ENCODE measurements at places on chromosomes 7 and 10.

DNA sequence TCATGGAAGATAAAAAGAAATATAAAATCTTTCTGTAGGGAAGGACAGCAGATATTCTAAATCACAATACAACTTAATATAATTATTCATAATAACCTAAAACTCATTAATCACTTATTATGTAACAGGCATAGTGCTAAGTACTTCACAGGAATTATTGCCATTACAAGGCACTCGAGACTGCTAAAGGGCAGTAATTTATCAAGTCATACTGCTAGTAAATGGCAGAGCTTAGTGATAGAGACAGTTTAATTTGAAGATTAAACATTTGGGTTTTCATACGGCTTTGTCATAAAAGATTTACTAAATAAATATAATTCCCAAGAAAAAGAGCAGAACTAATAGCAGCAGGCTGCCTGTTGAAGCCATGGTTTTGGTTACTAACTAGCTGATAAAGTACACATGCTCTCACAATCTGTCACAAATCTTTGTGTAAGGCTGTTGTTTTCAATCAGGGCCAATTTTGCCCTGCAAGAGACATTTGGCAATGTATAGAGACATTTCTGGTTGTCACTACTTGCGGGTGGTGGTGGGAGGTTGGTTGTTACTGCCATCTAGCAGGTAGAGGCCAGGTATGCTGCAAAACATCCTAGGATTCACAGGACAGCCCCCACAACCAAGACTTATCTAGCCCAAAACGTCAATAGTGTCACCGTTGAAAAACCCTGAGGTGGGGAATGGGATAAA, 233.3 kb upstream of the CACNA2D1 start:
- H3K27me3 ChIP-seq = no peaks in the 10 kb centered on the region
- no peak for DNase-seq
- H3K4me1 ChIP-seq = peaks cover 28% of the 10 kb centered on the region
- H3K4me3 ChIP-seq = no peak overlapping the region
- peaks cover 4% of the 10 kb centered on the region for H3K36me3 ChIP-seq

- no peaks in the 10 kb centered on the region for H3K36me3 ChIP-seq
- no peak overlapping the region for H3K4me3 ChIP-seq
- H3K4me1 ChIP-seq = no peaks in the 10 kb centered on the region
- H3K27ac ChIP-seq = no peak overlapping the region
- no peak for DNase-seq
Observed at GRCh38 chr7:113606325-113606724, 312.5 kb downstream of the PPP1R3A start.

- no peak for DNase-seq
- H3K36me3 ChIP-seq = no peaks in the 10 kb centered on the region
- H3K27me3 ChIP-seq = peaks cover 72% of the 10 kb centered on the region
- H3K27ac ChIP-seq = no peak overlapping the region
Observed at GRCh38 chr7:155369766-155370165, 72.1 kb downstream of the INSIG1 start.

DNA sequence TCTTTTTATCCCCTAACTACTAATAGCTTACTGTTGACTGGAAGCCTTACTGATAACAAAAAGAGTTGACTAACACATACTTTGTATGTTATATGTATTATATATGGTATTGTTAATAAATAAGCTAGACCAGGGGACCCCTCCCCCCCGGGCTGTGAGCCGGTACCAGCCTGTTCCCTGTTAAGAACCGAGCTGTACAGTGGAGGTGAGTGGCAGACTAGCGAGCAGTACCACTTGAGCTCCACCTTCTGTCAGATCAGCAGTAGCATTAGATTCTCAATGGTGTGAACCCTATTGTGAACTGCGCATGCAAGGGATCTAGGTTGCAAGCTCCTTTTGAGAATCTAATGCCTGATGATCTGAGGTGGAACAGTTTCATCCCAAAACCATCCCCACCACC, 377.0 kb downstream of the IPMK start:
- H3K27ac ChIP-seq = no peak overlapping the region
- DNase-seq = no peak
- H3K36me3 ChIP-seq = no peaks in the 10 kb centered on the region
- no peaks in the 10 kb centered on the region for H3K4me1 ChIP-seq

GRCh38 chr7:114916261-114916892, 5.5 kb upstream of the MDFIC start:
- peaks cover 24% of the 10 kb centered on the region for H3K4me1 ChIP-seq
- DNase-seq = no peak
- peaks cover 1% of the 10 kb centered on the region for H3K36me3 ChIP-seq
- H3K4me3 ChIP-seq = no peak overlapping the region

GRCh38 chr7:2444476-2444875, 31.7 kb downstream of the GRIFIN start:
- no peaks in the 10 kb centered on the region for H3K27me3 ChIP-seq
- no peaks in the 10 kb centered on the region for H3K36me3 ChIP-seq
- H3K4me3 ChIP-seq = no peak overlapping the region
- no peak overlapping the region for H3K27ac ChIP-seq
- H3K4me1 ChIP-seq = no peaks in the 10 kb centered on the region

GRCh38 chr10:127418536-127419168, 130.5 kb upstream of the NPS start:
- H3K4me1 ChIP-seq = no peaks in the 10 kb centered on the region
- DNase-seq = no peak
- H3K27me3 ChIP-seq = no peaks in the 10 kb centered on the region
- no peak overlapping the region for H3K27ac ChIP-seq
- H3K4me3 ChIP-seq = no peak overlapping the region

GRCh38 chr10:52256832-52257691, 57.0 kb upstream of the DKK1 start:
- H3K27ac ChIP-seq = no peak overlapping the region
- no peaks in the 10 kb centered on the region for H3K36me3 ChIP-seq
- no peaks in the 10 kb centered on the region for H3K4me1 ChIP-seq
- H3K27me3 ChIP-seq = no peaks in the 10 kb centered on the region
- H3K4me3 ChIP-seq = no peak overlapping the region

DNA sequence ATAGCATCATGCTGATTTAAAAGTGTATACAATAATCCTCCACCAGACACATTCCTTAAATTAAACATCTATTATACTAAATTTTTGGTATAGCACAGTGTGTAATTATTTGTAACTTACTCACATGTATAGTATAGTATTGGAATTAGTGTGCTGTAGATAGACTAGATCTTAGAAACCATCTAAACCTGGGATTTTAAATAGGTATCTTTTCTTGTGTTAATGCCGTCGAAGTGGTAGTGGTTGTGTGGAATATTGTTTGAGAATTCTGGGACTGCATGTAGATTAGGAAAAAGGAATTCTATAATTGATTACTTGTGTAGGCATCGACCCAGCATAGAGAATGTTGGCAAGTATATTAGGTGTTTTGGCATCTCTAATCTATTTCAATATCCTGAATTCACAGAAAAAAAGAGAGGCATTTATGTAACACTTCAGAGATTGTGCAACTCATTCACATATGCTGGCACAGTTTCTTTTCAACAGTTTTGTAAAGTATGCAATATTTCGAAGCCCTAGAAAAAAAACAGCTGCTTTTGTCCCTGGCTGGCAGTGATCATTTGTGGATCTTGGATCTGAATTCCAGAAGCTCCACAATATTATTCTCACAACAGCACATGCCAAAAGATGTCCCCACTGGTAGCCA, 145.5 kb upstream of the AGR3 start:
- peaks cover 4% of the 10 kb centered on the region for H3K36me3 ChIP-seq
- no peak overlapping the region for H3K4me3 ChIP-seq
- peaks cover 42% of the 10 kb centered on the region for H3K4me1 ChIP-seq
- DNase-seq = no peak
- peaks cover 4% of the 10 kb centered on the region for H3K27me3 ChIP-seq

- no peak overlapping the region for H3K4me3 ChIP-seq
- H3K27ac ChIP-seq = no peak overlapping the region
- H3K4me1 ChIP-seq = peaks cover 4% of the 10 kb centered on the region
- H3K27me3 ChIP-seq = no peaks in the 10 kb centered on the region
Observed at GRCh38 chr10:77583527-77583926, 54.1 kb downstream of the KCNMA1 start.

DNA sequence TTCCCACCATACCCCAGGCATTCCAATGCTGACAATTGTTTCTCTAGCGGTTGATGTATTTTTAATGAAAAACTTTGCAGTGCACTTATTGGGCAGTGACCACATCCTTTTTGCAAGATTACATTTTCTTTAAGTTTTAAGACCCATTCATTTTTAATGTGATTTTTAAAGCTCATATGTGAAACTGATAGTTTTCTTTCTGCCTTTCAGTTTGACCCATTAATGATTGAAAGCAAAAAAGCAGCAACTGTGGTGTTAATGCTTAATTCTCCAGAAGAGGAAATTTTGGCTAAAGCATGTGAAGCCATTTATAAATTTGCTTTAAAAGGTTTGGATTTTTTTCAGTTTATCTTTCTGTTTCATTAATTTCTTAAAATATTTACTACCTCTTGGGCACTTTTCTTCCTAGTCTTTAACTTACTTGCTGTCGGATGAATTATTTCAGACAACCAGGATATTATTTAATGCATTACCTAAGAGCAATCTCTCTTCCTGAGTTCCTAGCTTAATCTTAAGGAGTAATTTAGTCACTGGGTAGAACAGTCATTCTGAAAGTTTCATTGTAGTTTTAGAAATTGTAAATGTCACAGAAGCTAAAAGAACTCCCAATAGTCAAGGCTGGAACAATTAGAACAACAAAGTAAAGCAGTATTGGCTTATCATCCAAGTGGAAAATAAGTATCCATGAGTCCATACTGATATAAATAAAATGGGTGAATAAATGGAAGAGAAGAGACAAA, 18.3 kb downstream of the ARMC3 start:
- no peak overlapping the region for H3K27ac ChIP-seq
- H3K36me3 ChIP-seq = no peaks in the 10 kb centered on the region
- no peak overlapping the region for H3K4me3 ChIP-seq

DNA sequence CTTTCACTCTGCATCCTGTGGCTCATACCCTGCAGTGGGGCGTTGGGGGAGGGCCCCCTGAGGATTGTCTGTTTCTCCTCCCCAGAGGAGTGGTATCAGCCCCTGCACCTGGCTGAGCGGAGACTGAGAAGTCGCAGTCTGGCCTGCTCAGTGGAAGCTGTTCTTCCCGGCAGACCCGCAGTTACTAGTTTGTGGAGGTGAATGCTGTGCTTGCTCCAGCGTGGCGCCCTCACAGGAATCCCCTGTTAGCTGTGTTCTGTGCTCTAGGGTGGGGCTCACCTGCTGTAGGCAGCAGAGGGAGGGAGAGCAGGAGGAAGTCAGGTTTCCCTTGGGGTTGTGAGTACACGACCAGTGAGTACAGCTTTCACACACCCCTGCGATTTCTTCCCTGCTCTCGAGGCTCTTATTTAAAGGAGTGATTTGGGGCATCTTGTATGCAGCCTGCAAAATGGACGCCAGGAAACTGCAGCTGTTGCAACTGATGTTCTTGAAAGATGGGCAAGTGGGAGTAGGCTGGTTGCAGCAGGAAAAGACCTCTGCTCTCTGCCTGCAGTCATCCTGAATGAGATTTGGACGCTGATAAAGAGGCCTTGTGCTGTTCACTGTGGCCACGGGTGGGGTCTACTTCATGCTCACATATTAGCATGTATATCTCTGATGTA, 66.4 kb downstream of the HK1 start:
- peak; percentile 56 for DNase-seq
- H3K4me3 ChIP-seq = peak overlapping the region; percentile 58
- H3K4me1 ChIP-seq = peaks cover 87% of the 10 kb centered on the region

Measured in activated naive CD4-positive, alpha-beta T cell treated with anti-CD3 and anti-CD28 coated beads, Interleukin-2, amount 10 ng/mL, durations not matched to agents 7 days and 5 days (primary cell).